ENCODE measurements at places on chromosomes 13 and 19. TPM values are rescaled to one million over a fixed set of nuclear protein-coding genes. Genes with fewer than 3 reads are reported as not detected.

DNA sequence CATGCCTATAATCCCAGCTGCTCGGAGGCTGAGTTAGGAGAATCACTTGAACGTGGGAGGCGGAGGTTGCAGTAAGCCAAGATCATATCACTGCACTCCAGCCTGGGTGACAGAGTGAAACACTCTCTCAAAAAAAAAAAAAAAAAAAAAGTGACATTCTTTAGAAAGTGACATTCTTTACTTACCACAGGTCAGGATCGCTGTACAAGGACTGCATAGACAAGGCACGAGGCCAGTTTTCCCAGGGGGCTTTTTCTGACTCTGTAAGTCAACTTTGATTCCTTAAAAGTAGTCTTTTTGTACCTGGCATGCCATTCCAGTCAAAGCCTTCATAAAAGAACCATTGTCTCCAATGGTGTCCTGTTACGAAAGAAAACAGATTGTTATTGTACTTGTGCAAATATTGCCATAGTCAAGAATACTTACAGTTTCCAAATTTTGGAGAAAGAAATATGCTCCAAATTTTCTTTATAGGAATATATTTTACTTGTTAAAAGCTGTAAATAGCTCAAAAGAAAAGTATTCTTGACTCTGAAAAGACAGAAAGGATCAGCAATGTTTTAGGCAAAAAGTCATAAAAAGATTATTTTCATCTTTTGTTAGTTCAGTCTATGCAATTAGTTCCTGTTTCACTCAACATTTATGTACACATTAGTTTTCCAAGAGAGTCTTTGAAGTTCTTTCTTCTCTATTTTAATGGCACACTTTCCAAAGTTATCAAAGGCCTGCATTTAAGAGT is 39.3 kb downstream of the CEACAM1 start:
- no peak overlapping the region for H3K4me3 ChIP-seq
- H3K27me3 ChIP-seq = no peaks in the 10 kb centered on the region
- H3K36me3 ChIP-seq = no peaks in the 10 kb centered on the region
- H3K4me1 ChIP-seq = peaks cover 4% of the 10 kb centered on the region
- H3K27ac ChIP-seq = no peak overlapping the region

CHMP2A gene
- total RNA-seq = 83.1 TPM

DNA sequence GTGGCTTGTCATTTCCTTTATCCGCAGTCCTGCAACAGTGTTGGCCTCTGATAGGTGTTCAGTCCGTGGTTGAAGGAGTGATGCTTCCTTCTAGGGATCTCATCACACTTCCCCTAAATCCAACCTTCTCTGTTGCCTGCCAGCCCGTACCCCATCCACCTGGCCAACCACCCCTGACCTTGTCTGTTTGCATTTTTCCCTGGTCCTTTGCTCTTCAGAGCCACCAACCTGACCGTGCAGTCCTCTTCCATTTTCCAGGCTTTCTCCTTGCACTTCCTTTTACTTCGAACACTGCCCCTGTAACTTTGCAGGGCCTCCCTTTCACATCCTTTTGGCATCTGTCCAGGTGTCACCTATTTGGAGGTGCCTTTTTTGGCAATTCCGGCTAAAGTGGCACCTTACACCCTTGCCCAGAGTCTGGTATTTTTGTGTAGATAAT is 696 bp downstream of the ZNF460 start:
- no peaks in the 10 kb centered on the region for H3K27me3 ChIP-seq
- peak overlapping the region; percentile 94 for H3K4me3 ChIP-seq
- peaks cover 23% of the 10 kb centered on the region for H3K36me3 ChIP-seq
- peak overlapping the region; percentile 100 for H3K27ac ChIP-seq

FSD1 gene
- total RNA-seq = 1.0 TPM

GRCh38 chr13:51811920-51812451 is 8.0 kb upstream of the DHRS12 start:
- no peak overlapping the region for H3K27ac ChIP-seq
- no peak for DNase-seq
- peaks cover 18% of the 10 kb centered on the region for H3K36me3 ChIP-seq

- peak; percentile 69 for DNase-seq
- peak overlapping the region; percentile 88 for H3K4me3 ChIP-seq
Measured at GRCh38 chr19:10566658-10567410, 1.0 kb upstream of the KRI1 start.

- no peaks in the 10 kb centered on the region for H3K27me3 ChIP-seq
- peak; percentile 24 for DNase-seq
- H3K4me1 ChIP-seq = peaks cover 35% of the 10 kb centered on the region
- peak overlapping the region; percentile 83 for H3K27ac ChIP-seq
Measured at GRCh38 chr19:47094557-47095475, 18.8 kb downstream of the ZC3H4 start.

SLC10A2 gene
- total RNA-seq = not detected

CEACAM16 gene
- total RNA-seq = not detected

GRCh38 chr13:73664851-73665250 is 469.4 kb downstream of the KLF12 start:
- H3K27me3 ChIP-seq = peaks cover 3% of the 10 kb centered on the region
- no peak for DNase-seq
- no peak overlapping the region for H3K4me3 ChIP-seq
- no peaks in the 10 kb centered on the region for H3K36me3 ChIP-seq
- no peak overlapping the region for H3K27ac ChIP-seq

DNA sequence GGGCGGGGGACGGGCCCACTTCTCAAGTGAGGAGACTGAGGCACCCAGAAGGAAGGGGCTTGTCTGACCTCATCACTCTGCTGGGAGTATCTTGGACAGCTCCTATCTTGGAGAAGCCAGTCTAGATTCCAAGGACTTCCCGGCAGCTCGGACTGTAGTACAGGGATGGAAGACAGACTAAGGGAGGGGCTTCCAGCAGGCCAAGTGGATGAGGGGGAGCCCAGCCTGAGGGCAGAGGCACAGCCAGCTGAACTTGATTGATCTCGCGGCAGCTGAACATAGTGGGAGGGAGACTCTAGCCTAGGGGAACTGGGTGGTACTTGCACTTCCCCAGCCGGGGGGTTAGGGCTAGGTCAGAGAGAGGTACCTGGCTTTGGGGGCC is 711 bp downstream of the CILP2 start:
- H3K4me3 ChIP-seq = no peak overlapping the region
- no peak for DNase-seq
- H3K36me3 ChIP-seq = no peaks in the 10 kb centered on the region
- no peak overlapping the region for H3K27ac ChIP-seq
- peaks cover 39% of the 10 kb centered on the region for H3K4me1 ChIP-seq
- H3K27me3 ChIP-seq = no peaks in the 10 kb centered on the region

RAB3A gene
- 5.1 TPM for total RNA-seq

LAIR1 gene
- 33.2 TPM for total RNA-seq

GRCh38 chr19:50933640-50934039 is 19.2 kb downstream of the KLK5 start:
- H3K27ac ChIP-seq = no peak overlapping the region
- H3K4me3 ChIP-seq = no peak overlapping the region
- no peak for DNase-seq
- no peaks in the 10 kb centered on the region for H3K4me1 ChIP-seq

- H3K27me3 ChIP-seq = no peaks in the 10 kb centered on the region
- DNase-seq = peak; percentile 50
- H3K27ac ChIP-seq = no peak overlapping the region
- H3K4me1 ChIP-seq = peaks cover 15% of the 10 kb centered on the region
- H3K36me3 ChIP-seq = no peaks in the 10 kb centered on the region
Measured at GRCh38 chr19:50835785-50836542, 2.6 kb upstream of the KLK15 start.

DNA sequence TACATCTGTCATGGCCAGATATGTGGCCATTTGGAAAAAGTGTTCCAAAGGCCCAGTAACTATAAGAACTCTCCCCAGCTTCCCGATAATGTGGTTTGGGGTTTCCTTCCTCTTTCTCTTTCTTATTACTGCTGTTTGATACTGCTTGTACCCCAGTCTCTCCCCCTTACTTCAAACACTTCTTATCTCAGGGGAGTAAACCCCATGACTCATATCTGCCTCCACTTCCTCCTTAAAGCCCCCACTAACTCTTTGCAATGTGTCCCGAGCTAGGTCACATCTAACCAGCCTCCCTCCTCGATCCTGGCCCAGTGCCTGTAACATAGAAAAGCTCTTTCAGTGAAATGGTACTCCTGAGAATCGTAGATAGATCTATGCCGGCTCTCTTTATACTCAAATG is 82.4 kb upstream of the STARD13 start:
- no peak for DNase-seq
- no peaks in the 10 kb centered on the region for H3K27me3 ChIP-seq
- no peak overlapping the region for H3K27ac ChIP-seq
- H3K4me1 ChIP-seq = no peaks in the 10 kb centered on the region
- no peak overlapping the region for H3K4me3 ChIP-seq
- no peaks in the 10 kb centered on the region for H3K36me3 ChIP-seq

ATP4A gene
- total RNA-seq = not detected

DNA sequence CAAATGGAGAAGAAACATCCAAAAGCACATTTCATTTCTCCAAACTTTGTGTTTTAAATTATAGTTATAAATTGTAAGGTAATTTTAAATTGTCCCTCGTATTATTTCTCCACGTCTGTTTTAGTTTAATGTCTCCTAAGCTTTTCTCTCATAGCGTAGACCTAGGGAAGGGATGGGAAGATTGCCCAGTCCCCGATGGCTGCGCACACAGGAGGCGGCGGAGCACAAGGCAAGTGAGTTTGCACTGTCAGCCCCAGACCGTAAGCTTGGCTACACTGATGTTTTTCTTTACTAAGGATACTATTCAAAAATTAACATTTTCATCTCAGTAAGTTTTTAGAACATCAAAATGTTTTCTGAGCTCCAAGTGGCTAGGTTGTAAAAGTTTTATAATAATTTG is 72.3 kb downstream of the GPR12 start:
- DNase-seq = no peak
- no peaks in the 10 kb centered on the region for H3K27me3 ChIP-seq
- H3K4me3 ChIP-seq = no peak overlapping the region
- H3K4me1 ChIP-seq = no peaks in the 10 kb centered on the region
- H3K36me3 ChIP-seq = no peaks in the 10 kb centered on the region

DNA sequence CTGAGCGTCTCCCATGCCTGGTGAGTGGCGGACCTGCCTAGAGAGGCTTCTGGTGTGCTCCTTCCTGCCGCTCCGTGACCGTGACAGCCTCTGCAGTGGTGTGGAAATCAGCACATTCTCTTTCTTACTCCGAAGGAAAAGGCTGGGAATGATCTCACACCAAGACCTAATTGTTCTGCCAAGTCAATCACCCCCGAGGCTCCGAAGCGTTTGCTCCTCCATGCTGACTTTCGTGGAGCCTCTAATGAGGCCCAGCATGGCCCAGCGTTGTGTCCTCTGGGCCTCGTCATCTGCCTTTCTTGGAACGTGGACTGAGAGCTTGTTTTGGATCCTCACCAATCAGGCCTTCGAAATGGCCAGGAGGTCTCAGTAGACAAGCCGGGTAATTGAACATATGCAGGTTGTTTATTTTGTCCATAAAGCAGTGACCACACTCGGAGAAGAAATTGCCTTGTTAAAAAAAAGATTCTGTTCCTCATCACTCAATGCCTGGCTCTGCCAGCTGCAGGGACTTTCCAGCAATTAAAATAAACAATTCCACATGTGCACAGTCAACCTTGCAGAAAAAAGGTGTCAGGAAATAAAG is 107.1 kb downstream of the UBL3 start:
- no peak overlapping the region for H3K4me3 ChIP-seq
- no peaks in the 10 kb centered on the region for H3K27me3 ChIP-seq
- no peak for DNase-seq
- H3K27ac ChIP-seq = no peak overlapping the region
- H3K36me3 ChIP-seq = no peaks in the 10 kb centered on the region

DNA sequence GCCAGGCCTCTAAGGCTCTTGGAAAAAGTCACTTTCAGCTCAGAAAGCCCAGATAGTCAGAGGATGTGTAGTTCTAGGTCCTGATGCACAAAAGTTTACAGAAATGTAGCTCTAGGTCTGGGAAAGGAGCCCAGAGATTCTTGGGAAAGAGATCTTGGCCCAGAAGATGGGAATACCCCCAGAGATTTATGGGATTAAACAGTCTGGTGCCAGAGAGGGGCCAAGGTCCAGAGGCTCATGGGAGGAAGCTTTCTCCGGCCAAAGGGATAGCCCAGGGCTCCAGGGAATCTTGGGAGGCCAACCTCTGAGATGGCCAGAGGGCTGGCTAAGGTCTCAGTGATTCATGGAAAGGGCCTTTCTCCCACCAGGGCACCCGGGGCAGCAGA is 15.2 kb downstream of the BCAT2 start:
- H3K27ac ChIP-seq = peak overlapping the region; percentile 72
- H3K4me1 ChIP-seq = peaks cover 6% of the 10 kb centered on the region
- H3K36me3 ChIP-seq = no peaks in the 10 kb centered on the region
- peak overlapping the region; percentile 82 for H3K4me3 ChIP-seq

DNA sequence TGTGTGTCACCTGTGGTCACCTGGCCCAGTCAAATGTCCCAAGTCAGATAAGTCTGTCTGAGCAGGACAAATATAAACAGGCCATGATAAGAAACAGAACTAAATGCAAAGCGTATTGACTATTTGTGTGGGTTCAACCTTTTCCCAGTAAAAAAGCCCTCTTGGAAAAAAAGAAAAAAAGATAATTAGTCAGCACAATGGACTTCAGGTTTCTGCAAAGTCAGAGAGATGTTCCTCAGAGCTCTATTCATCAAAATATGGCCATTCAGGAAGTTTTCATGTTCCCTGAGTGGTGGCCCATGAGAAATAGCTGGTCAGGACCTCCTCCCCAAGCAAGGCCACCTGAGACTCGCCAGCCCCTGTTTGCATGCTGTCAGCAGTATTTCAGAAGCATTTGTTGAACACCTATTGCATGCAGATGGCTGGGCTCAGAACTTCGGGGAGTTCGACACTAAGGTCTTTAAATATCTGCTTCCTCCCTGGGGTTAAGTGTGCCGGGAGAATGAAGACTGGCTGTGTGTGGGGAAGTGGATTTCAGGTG is 2.7 kb downstream of the FFAR3 start:
- H3K27ac ChIP-seq = no peak overlapping the region
- H3K4me3 ChIP-seq = no peak overlapping the region
- no peaks in the 10 kb centered on the region for H3K4me1 ChIP-seq

NLRP11 gene
- total RNA-seq = not detected

ICAM1 gene
- total RNA-seq = 13.7 TPM

GRCh38 chr19:1406774-1407527 is 435 bp upstream of the DAZAP1 start:
- DNase-seq = peak; percentile 100
- H3K36me3 ChIP-seq = no peaks in the 10 kb centered on the region
- peaks cover 43% of the 10 kb centered on the region for H3K4me1 ChIP-seq
- peak overlapping the region; percentile 68 for H3K4me3 ChIP-seq
- peak overlapping the region; percentile 89 for H3K27ac ChIP-seq

TARM1 gene
- total RNA-seq = not detected

GRCh38 chr19:44855606-44856005 is 9.5 kb downstream of the NECTIN2 start:
- no peak for DNase-seq
- no peaks in the 10 kb centered on the region for H3K4me1 ChIP-seq
- H3K36me3 ChIP-seq = no peaks in the 10 kb centered on the region
- no peaks in the 10 kb centered on the region for H3K27me3 ChIP-seq
- H3K27ac ChIP-seq = no peak overlapping the region
- no peak overlapping the region for H3K4me3 ChIP-seq

- no peak for DNase-seq
- no peak overlapping the region for H3K4me3 ChIP-seq
- no peaks in the 10 kb centered on the region for H3K4me1 ChIP-seq
- H3K27ac ChIP-seq = no peak overlapping the region
- H3K27me3 ChIP-seq = peaks cover 24% of the 10 kb centered on the region
- H3K36me3 ChIP-seq = no peaks in the 10 kb centered on the region
Measured at GRCh38 chr13:25295228-25295627, 6.2 kb upstream of the NUP58 start.

ZNF224 gene
- total RNA-seq = 42.5 TPM

MBD3L2 gene
- not detected for total RNA-seq

GRCh38 chr13:39317291-39317690 is 279.0 kb downstream of the NHLRC3 start:
- no peaks in the 10 kb centered on the region for H3K27me3 ChIP-seq
- H3K4me3 ChIP-seq = no peak overlapping the region
- no peak overlapping the region for H3K27ac ChIP-seq
- no peaks in the 10 kb centered on the region for H3K4me1 ChIP-seq
- no peak for DNase-seq
- no peaks in the 10 kb centered on the region for H3K36me3 ChIP-seq
